ENCODE measurements at places on chromosomes 1 and 21.

- no peak for DNase-seq
Measured at GRCh38 chr1:46556822-46557221, 5.4 kb upstream of the KNCN start.

GRCh38 chr1:3821908-3822307 lies 25.6 kb upstream of the LRRC47 start:
- no peak for DNase-seq

- no peak for DNase-seq
Measured at GRCh38 chr1:236147521-236148469, 5.5 kb downstream of the GPR137B start.

DNA sequence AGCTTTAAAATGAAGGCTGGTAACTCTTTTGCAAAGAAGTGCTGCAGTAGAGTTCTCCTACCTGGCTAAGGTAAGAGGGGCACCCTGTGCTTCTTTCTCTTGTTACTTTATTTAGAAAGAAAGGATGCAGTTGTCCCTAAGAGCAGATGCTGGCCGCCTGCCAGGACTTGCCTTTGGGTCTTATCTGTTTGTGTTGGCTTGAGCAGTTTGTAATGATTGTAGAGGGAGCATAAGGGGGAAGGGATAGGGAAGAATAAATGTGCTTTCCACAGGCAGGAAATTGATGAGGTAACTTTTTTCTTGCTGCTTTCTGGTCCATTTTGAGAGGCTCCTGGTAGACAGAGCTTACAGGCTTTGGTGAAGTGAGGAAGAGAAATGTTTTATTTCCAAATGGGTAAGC lies 229.6 kb downstream of the HHAT start:
- no peak for DNase-seq

DNA sequence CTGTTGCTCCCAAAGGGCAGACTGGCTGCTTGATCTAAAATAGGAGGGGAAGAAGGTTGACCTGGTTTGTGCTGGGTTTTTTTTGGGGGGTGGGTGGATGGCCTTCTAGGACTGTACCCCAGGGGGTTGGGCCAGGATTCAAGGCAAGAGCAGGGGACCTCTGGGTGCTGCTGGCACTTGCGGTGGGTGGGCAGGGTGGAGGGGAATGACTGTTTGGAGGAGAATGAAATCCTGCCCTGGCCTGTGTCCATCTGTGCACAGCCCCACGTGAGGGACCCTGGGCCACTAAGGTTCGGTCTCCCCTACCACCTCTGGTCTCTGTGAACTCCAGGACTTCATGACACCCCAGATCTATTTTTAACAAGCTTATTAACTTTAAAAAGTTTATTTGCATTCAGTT lies 414.2 kb downstream of the PTPRU start:
- DNase-seq = no peak

- no peak for DNase-seq
Measured at GRCh38 chr1:13583595-13583965, at the start of gene PDPN. PDPN (plus strand) TSS chr1:13583832; CDS start chr1:13584034, 202 bp downstream.

GRCh38 chr1:160720356-160721085 lies 8.9 kb upstream of the CD48 start:
- DNase-seq = no peak

DNA sequence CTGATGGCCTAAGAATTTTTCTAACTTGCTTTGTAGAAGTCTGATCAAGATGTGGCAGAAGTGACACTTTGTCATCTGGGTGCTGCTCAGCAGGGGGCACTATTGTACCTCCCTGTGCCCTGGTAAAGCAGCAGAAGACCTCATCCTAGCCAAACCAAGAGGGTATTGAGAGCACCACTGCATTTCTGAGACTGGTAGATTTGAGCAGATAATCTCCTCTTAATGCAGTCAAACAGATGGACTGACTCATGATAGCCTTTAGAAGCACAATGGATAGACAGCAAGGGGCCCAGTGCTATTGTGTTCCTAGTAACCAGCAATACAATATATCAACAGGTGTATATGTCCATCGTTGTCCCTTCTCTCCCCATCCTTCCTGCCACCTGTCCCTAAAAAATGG lies 5.7 kb downstream of the TPM3 start:
- DNase-seq = no peak

DNA sequence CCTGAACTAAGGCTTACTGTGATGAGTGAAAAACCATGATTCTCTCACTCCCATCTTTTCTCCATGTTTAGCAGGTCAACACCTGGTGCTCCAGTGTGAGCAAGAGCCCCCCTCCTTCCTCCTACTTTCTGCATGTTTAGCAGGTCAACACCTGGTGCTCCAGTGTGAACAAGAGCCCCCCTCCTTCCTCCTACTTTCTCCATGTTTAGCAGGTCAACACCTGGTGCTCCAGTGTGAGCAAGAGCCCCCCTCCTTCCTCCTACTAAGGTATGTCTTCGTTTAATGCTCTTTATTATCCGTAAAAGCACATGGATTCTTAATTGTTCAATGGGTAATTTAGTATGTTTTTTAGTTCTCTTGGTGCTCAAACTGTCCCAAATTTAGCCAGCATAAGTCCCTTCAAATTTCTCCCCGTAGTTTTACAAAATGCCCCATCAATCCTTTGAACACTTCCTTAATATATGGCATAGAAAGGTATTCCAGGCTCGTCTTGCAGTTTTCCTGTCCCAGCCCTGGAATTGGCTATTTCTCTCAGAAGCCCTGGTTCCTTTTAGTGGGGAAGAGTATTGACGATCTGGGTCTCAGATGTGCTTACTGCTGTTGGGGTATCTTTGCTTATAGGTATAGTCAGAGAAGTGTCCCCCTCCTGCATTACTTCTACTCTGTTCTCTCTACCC lies 760.8 kb upstream of the TPTE start:
- no peak for DNase-seq

DNA sequence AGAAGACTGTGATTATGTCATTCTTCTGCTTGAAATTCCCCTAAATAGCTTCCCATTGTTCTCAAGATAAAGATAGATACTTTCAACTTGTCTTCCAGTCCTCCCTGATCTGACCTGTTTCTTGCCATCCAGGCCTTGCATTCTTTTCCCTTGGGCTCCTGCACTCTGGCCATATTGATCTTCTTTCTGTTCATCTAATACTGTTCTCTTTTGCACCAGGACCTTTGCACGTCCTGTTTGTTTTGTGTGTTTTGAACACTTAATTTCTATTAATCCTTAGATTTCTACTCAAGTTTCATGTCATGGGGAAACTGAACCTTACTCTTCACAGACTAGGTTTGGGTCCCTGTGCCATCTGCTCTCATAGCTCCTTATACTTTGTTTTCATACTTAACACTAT lies 65.1 kb downstream of the MAGI3 start:
- no peak for DNase-seq

DNA sequence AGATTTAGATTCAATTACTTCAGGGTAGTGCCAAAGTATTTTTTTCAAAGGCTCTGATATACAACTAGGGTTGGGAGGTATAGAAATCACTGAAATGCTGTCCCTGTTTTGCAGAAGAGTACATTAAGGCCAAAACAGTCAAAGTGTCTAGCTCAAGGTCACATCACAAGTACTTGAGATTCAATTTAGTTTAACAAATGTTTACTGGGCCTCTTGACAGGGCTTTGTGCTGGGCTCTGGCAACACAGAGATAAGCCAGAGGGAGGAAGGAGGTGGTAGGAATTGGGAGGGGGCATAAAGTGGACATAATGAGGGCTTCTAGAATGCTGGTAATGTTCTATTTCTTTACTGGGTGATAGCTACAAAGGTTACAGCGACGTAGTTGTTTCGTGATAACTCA lies 2.3 kb upstream of the SLC9A1 start:
- DNase-seq = no peak

- DNase-seq = no peak
Measured at GRCh38 chr1:72066431-72066830, 215.9 kb downstream of the NEGR1 start.

DNA sequence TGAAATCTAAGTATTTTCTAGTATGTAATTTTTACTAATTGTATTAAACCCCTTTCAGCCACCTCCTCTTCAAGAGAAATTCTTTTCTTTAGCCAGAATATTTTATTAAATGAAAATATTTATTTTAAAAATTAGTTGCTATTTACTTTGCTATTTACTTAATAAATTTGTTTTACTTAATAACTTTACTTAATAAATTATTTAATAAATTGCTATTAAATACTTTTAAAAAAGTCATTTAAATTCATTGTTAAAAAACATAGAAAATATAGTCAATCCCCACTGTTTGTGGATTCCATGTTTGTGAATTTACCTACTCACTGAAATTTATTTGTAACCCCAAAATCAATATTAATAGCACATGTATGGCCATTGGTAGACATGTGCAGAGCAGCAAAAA lies 105.6 kb downstream of the ATP1B1 start:
- DNase-seq = no peak

- DNase-seq = no peak
Measured at GRCh38 chr1:20211511-20211931, 25.2 kb upstream of the PLA2G2C start.

DNA sequence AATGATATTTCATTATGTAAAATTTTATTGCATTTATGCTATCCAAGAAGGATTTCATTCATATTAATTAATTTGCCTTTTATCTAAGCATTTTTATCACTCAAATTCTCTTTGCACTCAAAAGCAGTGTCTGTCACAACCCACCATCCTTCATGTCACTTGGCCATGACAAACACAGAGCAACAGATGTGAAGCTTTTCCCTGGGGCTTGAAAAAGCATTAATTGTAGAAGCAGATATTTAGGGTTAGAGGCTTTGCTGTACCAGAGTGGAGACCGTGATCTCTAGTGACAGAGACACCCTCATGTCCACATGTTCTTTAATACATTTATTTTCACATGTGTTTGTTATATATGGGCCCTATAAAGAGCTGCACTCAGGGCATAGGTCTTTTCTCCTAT lies 230.5 kb downstream of the SPATA17 start:
- DNase-seq = no peak

DNA sequence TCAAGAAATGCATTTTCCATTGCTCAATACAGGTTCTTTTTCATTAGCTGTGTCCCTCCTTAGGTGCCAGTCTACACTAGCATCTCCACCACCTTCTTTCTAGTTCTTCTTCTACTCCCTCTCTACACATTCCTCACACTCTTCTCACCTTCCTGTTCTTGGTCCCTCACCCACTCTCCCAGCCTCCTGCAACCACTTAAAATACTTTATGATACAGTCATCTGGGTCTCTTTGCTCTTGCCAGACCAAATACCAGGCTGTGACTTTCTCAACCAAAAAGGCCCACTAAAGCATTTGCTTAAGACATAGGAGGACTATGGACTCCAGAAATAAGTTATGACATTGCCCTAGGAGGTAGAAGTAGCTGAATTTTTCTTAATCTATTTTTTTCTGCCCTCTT lies 35.1 kb downstream of the PIGM start:
- no peak for DNase-seq

DNA sequence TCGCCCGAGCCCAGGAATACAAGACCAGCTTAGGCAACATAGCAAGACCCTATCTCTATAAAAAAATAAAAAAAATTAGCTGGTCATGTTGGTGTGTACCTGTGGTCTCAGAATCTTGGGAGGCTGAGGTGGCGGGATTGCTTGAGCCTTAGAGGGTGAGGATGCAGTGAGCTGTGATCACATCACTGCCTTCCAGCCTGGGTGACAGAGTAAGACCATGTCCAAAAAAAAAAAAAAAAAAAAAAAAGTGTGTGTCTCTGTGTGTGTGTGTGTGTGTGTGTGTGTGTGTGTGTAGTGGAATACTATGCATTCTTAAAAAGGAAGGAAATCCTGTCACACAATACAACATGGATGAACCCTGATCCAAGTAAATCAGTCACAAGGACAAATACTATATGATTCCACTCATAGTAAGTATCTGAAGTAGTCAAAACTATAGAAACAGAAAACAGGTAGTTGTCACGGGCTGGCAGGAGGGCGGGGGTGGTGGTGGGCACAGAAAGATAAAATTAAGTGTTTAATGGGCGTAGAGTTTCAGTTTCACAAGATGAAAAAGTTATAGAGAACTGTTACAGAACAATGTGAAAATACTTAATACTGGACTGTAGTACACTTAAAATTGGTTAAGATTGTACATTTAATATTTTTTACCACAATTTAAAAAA lies 47.8 kb downstream of the SELENOF start:
- DNase-seq = no peak

- DNase-seq = no peak
Measured at GRCh38 chr1:63327417-63328054, 5.2 kb downstream of the FOXD3 start.

DNA sequence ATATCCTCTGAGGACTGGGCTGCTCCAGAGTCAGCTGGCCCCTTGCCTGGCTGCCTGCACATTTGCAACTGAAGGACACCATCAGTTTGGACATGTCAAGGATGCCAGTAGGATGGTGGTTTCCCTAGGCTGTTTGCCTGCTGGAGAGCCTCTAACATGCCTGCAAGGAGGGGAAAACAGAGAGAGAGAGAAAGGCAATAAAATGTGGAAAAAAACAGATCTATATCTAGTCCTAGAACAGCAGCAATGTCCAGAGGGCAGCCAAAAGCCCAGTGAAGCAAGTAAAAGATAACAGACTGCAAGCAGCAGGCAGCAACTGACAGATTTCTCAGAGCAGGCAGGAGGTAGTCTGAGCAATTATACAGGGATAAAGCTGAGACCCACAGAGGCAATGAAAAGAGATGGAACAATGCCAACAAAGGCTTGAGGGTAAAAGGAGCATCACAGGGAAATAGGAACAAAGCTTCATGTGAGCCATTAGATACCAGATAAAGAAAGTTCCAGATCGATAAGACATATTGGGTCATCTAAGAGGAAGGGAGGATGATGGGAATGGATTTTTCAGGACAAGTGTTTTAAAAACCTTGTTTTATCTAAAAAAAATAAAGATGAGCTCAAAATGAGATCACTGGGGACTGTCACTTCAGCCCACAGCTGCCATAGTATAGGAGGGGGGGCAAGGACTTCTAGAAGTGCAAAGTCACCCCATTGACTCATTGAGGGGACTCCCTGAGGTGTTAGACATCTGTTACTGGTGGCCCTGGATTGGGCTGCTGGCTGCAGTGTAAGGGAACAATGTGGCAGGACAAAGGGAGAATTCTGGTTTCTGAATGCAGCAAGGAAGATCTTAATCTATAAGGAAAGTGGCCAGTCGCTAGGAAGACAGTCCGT lies 38.6 kb upstream of the GADD45A start:
- no peak for DNase-seq

DNA sequence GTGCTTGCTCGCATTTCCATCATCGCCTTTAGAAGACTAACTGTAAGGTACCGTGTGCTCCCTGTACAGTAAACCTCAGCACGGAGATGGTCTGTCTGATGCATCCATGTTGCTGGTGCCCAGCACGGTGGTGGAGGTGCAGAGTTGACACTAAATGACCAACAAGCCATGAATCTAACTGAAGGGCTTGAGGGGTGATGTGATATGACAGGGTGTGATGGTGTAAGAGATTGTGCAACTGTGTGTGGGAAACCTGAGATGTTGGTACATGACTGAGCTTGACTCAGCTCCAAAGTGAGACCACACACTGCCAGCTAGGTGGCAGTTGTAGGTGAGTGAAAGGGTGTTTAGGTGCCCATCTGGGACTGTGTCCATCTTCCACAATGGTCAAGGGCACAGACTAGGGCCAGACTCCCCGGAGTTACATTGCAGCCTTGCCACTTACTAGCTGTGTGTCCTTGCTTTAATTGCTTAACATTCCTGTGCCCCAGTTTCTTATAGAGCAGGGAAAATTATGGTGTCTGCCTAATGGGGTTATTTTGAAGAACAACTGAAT lies 21.4 kb downstream of the SLC2A1 start:
- no peak for DNase-seq

GRCh38 chr1:67572594-67573221 lies 112.3 kb upstream of the GADD45A start:
- DNase-seq = no peak

All from ascending aorta (tissue), 2 donors.